ENCODE measurements at places on chromosomes 3 and 15. TPM values are rescaled to one million over a fixed set of nuclear protein-coding genes. Genes with fewer than 3 reads are reported as not detected.

Gene LZTFL1
- total RNA-seq, result 48.5 TPM

- DNase-seq, result no peak
Measured at GRCh38 chr3:195249858-195250464, 21.0 kb downstream of the XXYLT1 start.

- DNase-seq, result no peak
Measured at GRCh38 chr3:36520241-36521006, 140.1 kb downstream of the STAC start.

DNA sequence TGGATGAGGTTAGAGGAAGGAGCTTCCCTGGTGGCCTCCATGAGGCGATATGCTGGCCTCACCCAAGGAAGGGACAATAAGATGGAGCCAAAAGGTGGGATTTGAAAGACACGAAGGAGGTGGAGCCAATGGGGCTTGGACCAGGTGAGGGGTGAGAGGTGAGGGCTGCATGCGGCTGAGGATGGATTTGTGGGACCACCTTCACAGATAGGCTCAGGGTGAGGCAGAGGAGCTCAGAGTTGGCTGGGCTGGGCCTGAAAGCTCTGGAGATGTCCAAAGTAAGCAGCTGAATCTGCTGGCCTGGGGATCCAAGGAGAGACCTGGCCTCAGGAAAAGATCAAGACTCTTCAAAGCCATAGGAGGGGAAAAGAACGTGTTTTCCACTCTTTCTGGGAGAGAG, 49.8 kb downstream of the EXOG start:
- no peak for DNase-seq
